ENCODE measurements at places on chromosomes 6 and 20. TPM values are rescaled to one million over a fixed set of nuclear protein-coding genes. Genes with fewer than 3 reads are reported as not detected.

DEFB128 gene
- not detected for total RNA-seq

TMEM170B gene
- total RNA-seq = 0.37 TPM

MYB gene
- 52.6 TPM for total RNA-seq

TNXB gene
- 6.1 TPM for total RNA-seq

EEF1A2 gene
- total RNA-seq = 1.6 TPM

DDO gene
- not detected for total RNA-seq

TUBB2B gene
- total RNA-seq = not detected

BPI gene
- not detected for total RNA-seq

MEI4 gene
- not detected for total RNA-seq

APCDD1L gene
- not detected for total RNA-seq

ARHGAP18 gene
- total RNA-seq = 7.5 TPM

KHDC1L gene
- total RNA-seq = not detected

GPLD1 gene
- total RNA-seq = 0.59 TPM

SOX4 gene
- total RNA-seq = 1.2 TPM

PARD6B gene
- 4.5 TPM for total RNA-seq

KCNS1 gene
- 0.32 TPM for total RNA-seq

SRSF12 gene
- total RNA-seq = not detected

MAP3K7 gene
- 29.9 TPM for total RNA-seq

NT5E gene
- total RNA-seq = 17.9 TPM

PDYN gene
- total RNA-seq = not detected

MUCL3 gene
- total RNA-seq = not detected

SDCBP2 gene
- 1.9 TPM for total RNA-seq

ATP9A gene
- total RNA-seq = 2.8 TPM

OTOR gene
- not detected for total RNA-seq

FAM50B gene
- 9.5 TPM for total RNA-seq

CRISP3 gene
- not detected for total RNA-seq

CCN6 gene
- total RNA-seq = not detected

MAFB gene
- total RNA-seq = 0.12 TPM

PTCHD4 gene
- not detected for total RNA-seq

LINC00237 gene
- not detected for total RNA-seq

CABLES2 gene
- 18.2 TPM for total RNA-seq

SLC22A16 gene
- total RNA-seq = not detected

UBD gene
- total RNA-seq = 3.2 TPM

NANP gene
- total RNA-seq = 6.9 TPM

ATAT1 gene
- 11.3 TPM for total RNA-seq

Measured in T-helper 1 cell treated with Interleukin-12 subunit alpha and Interleukin-12 subunit beta and Interleukin-4 antibody, amounts not matched to agents 30 ng/mL and 1 ng/mL, for 36 hours (primary cell).